Stimulated activated effector memory CD8-positive, alpha-beta T cell treated with anti-CD3 and anti-CD28 coated beads, Interleukin-12 subunit alpha, Interleukin-12 subunit beta, amount 100 ng/mL, for 72 hours (primary cell): ENCODE measurements at places on chromosomes 6 and 20.
A peak's percentile ranks its signal among the peaks of the same experiment; 100 is the strongest.

GRCh38 chr6:12845224-12846004 lies 128.8 kb downstream of the PHACTR1 start:
- no peak for DNase-seq

DNA sequence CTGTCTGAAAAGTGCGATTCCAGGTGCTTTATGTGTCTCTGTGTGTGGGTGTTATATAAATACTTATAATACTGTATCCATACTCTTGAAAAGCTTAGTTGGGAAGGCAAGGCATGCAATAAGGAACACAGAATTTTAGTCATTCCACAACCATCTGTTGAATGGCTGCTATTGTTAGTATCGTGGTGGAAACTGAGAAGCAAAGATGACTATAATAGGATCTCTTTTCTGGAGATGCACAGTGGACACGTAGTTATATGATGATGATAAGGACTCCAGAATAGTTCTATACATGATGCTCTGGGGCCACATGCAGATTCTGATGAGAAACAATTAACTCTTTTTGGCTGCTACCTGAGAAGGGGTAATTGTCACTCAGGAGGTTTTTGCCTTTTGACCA lies 25.2 kb downstream of the ESR1 start:
- no peak for DNase-seq

GRCh38 chr6:1144842-1145767 lies 166.8 kb upstream of the FOXQ1 start:
- no peak for DNase-seq

DNA sequence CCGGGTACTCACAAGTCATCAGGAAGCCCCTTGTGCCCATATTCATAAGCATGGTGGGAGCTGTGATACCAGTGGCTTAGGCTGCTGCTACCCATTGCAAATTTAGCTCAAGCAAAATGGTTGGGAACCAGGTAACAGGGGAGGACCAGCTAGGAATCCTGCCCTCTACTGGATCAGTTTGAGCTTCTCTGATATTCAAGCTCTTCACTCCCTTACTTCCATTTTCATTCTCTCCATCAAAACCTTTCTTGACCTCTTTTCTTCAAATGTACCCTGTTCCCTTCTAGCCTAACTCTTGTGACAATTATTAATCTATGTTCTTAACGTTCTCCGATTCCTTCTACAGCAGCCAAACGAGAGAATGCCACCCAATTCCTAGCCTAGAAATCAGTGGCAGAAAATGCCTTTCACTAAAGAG lies 9.7 kb downstream of the NOL7 start:
- DNase-seq: no peak

- no peak for DNase-seq
Observed at GRCh38 chr6:77415706-77416105, 47.6 kb downstream of the HTR1B start.

- no peak for DNase-seq
Observed at GRCh38 chr6:122622479-122622878, 12.3 kb downstream of the PKIB start.

DNA sequence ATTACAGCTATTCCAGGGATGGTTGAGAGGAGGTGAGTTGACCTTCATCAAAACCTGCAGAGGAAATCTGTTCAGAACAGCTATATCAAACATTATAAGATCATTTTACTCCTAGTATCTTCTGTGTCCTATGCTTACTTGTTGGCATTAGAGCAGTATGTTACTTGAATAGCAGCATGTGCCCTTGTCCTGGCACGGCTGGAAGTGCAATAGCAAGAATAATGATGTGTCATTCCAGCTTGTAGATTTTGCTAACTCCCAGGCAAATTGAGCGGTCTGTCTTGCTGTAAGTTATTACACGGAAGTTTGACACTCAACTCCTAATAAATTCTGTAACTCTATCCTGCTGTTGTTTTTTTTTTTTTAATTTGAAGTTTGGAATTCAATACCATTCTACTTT lies 385.5 kb downstream of the TENT5A start:
- DNase-seq: no peak

GRCh38 chr6:152811785-152812184 lies 61.2 kb downstream of the VIP start:
- no peak for DNase-seq

- DNase-seq: no peak
Observed at GRCh38 chr6:82693094-82693493, 329.5 kb downstream of the TPBG start.

DNA sequence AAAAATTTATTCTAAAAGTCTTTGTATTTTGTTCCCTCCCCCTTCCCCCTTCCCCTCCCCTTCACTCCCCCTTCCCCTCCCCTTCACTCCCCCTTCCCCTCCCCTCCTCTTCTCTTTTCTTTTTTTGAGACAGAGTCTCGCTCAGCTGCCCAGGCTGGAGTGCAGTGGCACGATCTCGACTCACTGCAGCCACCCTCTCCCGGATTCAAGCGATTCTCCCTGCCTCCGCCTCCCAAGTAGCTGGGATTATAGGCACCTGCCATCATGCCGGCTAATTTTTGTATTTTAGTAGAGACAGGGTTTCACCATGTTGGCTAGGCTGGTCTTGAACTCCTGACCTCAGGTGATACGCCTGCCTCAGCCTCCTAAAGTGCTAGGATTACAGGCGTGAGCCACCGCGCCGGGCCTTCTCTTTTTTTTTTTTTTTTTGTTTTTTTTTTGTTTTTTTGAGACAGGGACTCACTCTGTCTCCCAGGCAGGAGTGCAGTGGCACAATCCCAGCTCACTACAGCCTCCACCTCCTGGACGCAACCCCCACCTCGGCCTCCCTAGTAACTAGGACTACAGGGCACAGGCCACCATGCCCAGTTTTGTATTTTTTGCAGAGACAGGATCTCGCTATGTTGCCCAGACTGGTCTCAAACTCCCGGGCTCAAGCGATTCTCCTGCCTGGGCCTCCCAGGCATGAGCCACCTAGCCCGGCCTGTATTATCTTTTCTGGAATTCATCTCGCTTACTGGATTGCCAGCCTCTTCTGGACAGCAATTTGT lies 1.1 kb upstream of the AFG1L start:
- DNase-seq: peak; percentile 41

DNA sequence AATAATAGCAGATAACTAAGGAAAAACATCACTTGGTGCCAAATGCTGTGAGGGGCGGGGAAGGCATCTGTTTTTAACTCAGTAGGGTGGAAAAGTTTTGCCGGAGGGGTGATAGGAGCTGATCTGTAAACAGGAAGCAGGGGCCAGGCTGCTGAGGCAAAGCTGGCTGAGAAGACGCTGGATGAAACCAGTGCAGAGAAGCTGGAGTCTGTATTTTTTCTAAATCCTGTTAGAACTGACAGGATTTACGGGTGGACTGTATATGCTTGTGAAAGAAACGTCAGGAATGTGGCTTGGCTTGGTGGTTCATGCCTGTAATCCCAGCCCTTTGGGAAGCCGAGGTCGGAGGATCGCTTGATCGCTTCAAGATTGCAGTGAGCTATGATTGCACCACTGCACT lies 5.6 kb downstream of the PCMTD2 start:
- no peak for DNase-seq

DNA sequence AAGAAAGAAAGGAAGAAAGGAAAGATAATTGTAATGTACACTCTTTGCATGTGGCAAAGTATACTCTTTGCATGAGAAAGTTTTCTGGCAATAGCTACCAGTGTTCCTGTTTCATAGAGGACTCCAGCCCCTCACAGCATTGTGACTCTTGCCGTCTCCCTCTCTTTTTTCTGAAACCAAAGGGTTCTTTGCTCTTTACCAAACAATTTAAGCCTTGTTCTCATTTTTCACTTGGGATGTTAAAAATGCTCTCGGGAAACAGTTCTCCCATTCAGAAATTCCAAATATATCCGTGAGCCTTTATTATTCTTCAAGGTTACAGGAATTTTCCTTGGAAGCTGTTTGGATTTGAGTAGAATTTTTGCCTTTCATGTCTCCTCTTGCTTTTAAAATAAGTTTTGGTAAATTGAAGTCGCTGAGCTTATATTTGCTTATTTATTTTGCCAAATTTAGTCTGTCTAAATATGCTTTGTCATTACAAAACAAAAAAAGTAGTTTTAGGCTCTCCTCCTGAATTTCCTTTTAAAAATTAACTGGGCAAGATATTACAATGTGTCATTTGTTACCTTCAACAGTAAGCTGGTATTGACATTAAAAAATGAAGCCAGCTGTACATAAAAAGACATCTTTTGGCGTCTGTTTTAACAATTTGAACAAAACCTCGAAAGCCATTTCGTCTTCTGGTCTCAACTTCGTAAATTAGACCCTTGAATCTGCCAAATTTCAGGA lies 103.8 kb upstream of the ARMC2 start:
- no peak for DNase-seq

DNA sequence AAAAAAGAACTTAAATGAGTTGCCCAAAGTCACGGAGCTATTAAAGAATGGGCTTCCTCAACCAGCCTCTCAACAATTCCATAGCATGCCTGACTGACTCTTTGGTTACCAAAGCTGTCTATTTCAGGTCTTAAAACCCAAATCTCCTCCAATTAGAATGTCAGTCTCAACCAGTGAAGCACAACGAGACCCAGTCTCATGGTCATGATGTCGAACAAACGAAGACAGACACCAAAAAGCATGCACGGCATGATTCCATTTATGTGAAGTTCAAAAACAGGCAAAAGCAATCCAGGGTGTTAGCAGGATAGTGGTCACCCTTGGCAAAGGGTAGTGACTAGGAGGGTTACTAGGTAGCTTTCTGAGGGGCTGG lies 16.3 kb upstream of the PTPN1 start:
- DNase-seq: no peak

GRCh38 chr6:101926149-101926925 lies 532.8 kb downstream of the GRIK2 start:
- no peak for DNase-seq

- no peak for DNase-seq
Observed at GRCh38 chr20:18172379-18172778, 34.7 kb downstream of the KAT14 start.

GRCh38 chr6:5984150-5985089 lies 22.3 kb downstream of the NRN1 start:
- DNase-seq: no peak

- no peak for DNase-seq
Observed at GRCh38 chr6:114284281-114284680, 58.5 kb downstream of the HS3ST5 start.

DNA sequence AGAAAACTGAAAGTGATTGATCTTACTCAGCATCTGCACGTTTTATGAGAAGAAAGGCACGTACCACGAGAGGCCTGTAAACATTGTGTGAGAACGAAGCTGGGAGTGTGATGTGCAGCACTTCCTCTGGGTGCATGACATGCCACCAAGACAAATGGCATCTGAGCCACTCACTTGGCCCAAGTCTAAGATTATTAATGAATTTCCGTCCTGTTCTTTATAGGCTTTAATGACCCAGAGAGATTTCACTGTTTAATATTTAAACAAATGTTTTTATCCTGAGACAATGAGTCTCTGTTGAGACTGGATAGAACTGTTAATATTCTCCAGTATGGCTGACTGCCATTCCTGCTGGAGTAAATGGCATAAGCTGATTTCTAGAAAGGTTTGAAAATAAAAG lies 172.6 kb upstream of the PHACTR1 start:
- no peak for DNase-seq

GRCh38 chr20:61445741-61446140 lies 193.7 kb downstream of the CDH4 start:
- no peak for DNase-seq

DNA sequence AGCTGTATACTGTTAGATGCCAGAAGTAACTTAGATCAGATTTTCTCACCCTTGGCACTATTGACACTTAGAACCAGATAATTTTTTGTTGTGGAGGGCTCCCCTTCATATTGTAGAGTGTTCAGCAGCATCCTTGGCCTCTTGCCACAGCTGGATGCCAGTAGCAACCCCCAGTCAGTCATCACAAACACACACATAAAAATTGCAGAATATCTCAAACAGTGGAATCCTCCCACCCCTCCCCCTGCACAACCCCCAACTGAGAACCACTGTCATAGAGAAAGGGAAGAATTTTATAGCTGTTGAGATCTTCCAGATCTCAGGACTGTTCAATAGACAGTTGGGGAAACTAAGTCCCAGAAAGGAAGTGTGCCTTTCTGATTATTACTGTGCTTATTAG lies 81.2 kb upstream of the VSTM2L start:
- no peak for DNase-seq

DNA sequence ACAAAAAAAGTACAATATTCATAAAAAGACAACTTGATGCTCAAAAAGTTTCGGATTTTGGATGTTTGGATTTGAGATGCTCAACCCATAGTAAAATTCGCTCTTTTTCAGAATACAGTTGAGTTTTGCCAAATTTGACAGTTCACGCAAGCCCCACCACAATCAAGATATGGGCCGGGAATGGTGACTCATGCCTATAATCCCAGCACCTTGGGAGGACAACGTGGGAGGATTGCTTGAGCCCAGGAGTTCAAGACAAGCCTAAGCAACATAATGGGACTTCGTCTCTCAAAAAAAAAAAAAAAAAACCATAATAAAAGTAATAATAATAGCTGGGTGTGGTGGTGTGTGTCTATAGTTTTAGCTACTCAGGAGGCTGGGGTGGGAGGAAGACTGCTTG lies 51.3 kb downstream of the PHF20 start:
- no peak for DNase-seq

GRCh38 chr20:787825-788224 lies 19.5 kb upstream of the SLC52A3 start:
- no peak for DNase-seq

GRCh38 chr6:98905759-98906158 lies 42.0 kb downstream of the FBXL4 start:
- no peak for DNase-seq

DNA sequence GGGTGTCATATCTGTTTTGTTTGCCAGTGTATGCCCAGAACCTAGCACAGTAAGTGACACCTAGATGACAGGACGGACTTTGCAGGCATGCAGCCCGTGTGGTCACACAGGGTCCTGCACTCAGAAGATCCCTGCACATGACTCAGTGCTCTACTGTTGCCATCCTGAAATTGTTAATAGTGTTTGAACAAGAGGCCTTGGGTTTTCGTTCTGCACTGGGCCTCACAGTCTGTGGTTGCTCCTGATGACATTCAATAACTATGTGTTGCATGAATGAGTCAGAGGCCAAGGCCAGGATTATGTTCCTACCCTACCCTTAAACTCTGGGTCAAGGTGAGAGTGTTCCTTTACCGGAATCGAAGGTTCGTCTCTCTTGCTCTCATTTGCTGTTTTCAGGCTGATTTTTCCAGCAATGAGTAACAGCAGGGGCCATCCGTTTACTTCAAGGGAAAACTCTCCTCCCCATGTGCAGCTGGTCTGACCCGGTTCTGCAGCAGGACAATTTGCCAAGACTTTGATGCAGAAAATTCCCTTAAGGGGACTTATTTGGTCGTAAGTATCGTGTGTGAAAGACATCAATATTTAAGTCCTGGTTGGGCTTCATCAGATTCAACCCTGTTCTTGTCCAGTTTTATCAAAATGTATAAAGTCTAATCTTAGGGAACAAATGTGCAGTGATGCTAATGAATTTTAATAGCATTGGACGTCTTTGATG lies 13.0 kb upstream of the PFDN4 start:
- no peak for DNase-seq
